MG63 (cell line): ENCODE measurements at places on chromosomes 12 and 14.

- DNase-seq: no peak
Measured at GRCh38 chr12:96314723-96315122, 85.5 kb downstream of the CDK17 start.

DNA sequence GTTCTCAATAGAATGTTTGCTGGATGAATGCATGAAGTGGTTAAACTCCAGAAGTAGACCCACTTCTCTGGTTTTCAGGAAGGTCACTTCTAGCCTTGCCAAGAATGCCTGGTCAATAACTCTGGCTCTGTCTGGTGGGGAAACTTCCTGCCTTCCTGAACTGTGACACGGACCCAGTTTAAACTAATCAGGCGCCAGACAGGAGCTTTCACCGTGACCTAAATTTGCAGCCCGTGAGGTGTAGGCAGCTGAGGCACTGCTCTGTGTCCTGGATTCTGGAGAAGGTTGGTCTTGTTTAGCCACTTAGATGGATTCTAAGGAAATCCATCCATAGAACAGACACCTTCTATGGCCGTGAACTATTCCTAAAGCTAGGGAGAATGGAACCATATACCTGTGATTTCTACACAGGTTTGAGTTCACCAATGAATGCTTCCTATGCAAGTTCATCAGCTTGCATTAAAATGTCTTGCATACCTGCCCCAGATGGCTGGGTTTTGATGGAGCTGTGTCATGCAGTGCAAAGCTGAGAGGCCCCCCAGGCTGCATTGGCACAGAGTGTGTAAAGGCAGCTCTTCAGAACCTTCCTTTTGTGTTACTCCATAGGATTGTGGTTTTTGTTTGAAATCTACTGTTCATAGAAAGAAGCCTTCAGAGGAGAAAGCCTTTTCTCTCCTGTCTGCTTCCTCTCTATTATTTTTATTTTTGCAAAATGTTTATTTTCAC, 4.4 kb downstream of the CHST11 start:
- DNase-seq: no peak

DNA sequence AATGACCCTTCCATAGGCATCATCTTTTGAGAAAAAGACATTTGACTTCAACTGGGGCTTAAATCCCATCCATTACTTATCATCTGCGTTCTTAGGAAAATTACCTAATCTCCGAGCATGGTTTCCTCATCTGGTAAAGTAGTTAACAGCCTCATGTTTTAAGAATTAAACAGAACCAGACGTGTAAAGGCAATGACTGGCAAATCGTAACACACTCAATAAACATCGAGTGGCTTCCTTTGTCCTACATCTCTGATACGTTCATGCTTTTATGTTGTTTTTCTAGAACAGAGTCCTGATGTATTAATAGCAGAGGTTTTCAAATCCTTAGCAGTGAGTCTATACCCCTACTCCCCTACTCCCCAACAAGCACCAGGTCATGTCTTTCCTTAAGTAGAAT, 189.7 kb upstream of the RGS6 start:
- DNase-seq: no peak

- peak; percentile 24 for DNase-seq
Measured at GRCh38 chr14:35332517-35333263, 40.5 kb downstream of the PSMA6 start.

DNA sequence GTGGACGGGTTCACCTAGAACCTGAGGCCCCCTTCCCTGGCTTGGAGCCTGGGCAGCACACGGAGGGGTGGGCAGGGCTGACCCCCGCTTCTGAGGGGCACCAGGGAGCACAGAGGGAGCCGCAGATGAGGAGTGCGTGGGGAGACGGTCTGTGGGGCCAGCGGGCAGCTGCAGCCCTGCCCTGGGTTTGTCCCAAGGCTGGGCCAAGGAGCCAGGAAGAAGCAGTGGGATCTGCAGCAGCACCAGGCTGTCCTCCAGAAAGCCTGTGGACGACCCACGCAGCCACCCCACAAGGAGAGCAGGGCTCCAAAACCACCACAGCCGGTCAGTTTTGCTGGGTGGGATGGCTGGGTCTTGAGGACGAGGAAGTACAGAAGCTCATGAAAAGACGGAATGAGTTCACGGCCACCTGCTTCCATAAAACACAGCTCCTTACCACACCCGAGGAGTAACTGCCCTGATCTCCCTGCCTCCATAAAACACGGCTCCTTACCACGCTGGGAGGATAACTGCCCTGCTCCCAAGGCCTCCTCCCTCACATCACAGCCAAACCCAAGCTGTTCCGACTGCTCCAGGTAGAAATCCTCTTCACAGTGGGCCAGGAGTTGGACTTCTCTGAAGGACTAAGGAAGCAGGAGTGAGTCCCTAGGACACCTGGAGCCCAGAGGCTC, 9.9 kb upstream of the GOLGA3 start:
- DNase-seq: no peak

- DNase-seq: no peak
Measured at GRCh38 chr14:29161593-29161992, 395.0 kb downstream of the FOXG1 start.

GRCh38 chr14:77026930-77027537, 1.5 kb downstream of the IRF2BPL start:
- DNase-seq: peak; percentile 33

- DNase-seq: no peak
Measured at GRCh38 chr12:12133259-12133658, 62.5 kb downstream of the BCL2L14 start.

GRCh38 chr14:93943052-93943451, 15.9 kb downstream of the FAM181A start:
- DNase-seq: no peak

GRCh38 chr14:35113308-35113950, 8.4 kb downstream of the PPP2R3C start:
- DNase-seq: no peak

GRCh38 chr14:67068251-67068650, 121.0 kb upstream of the GARIN2 start:
- no peak for DNase-seq

DNA sequence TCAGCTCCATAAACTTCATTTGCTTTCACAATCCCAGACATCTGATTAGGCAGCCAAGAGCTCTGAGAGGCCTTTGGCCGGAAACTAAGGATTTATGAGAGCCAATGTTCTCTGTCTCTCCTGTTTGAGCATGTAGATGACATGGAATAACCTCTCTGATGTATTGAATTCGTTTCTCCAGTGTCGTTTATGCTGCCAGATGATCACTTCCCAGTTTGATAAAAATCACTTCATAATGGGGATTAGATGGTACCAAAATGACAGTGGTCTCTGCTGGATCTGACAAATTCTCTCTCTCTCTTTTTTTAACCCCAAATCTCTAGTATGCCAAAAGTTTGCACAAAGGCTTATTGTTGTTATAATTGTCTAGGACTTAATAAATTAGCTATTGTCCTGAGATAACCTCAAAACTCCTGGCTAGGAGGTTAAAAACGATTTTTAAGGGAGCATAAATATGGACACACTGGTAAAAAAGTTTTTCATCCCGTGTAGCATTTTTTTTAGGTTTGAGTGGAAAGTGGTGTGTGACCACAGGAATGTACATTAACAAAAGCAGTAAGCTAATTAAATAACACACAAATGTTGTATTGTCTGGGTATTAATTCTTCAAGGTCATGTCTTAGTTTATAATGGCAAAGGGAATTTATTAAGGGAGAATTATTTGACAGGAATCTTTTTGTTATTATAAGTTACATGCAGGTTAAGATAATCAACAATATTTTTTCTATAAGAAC, 82.6 kb upstream of the USP44 start:
- peak; percentile 49 for DNase-seq

DNA sequence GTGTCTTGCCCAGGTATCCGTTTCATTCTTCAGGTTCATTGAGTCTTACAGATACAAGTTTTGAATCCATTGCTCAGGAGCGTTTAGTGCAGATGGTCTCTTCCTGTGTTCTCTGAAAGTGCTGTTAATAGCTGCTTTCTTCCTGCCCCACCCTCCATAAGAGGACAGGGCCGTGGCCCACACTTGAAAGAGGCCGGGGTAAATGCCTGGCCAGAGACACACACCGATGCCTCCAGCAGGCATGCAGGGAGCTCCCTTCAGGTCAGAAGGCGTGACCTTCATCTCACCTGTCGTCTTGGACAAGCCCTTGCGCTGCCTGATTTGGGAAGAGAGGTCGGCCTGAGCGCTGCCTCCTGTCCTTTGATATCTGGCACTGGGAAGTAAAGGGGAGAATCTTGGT, 11.6 kb downstream of the PRKAB1 start:
- no peak for DNase-seq

- DNase-seq: no peak
Measured at GRCh38 chr14:22226381-22226780, 362.6 kb downstream of the DAD1 start.

DNA sequence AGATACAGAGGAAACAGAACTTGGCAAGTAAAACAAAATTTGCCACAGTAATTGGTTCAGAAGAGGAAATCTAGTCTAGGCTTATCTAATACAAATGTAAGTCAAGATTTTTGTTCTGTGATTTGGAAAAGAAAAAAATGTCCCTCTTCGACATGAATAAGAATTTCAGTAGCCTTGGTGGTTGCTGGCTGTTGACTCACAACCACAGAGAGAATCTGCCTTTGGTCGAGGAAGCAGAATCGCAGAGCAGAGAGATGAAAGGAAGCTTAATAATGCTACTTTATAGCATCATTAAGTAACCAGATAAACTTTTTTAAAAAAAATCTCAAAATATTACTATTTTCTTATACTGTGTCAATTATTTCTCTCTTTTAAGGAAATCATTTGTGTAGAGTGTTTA, 1096.6 kb downstream of the FLRT2 start:
- no peak for DNase-seq

- DNase-seq: no peak
Measured at GRCh38 chr12:98736352-98737321, 91.5 kb downstream of the APAF1 start.

DNA sequence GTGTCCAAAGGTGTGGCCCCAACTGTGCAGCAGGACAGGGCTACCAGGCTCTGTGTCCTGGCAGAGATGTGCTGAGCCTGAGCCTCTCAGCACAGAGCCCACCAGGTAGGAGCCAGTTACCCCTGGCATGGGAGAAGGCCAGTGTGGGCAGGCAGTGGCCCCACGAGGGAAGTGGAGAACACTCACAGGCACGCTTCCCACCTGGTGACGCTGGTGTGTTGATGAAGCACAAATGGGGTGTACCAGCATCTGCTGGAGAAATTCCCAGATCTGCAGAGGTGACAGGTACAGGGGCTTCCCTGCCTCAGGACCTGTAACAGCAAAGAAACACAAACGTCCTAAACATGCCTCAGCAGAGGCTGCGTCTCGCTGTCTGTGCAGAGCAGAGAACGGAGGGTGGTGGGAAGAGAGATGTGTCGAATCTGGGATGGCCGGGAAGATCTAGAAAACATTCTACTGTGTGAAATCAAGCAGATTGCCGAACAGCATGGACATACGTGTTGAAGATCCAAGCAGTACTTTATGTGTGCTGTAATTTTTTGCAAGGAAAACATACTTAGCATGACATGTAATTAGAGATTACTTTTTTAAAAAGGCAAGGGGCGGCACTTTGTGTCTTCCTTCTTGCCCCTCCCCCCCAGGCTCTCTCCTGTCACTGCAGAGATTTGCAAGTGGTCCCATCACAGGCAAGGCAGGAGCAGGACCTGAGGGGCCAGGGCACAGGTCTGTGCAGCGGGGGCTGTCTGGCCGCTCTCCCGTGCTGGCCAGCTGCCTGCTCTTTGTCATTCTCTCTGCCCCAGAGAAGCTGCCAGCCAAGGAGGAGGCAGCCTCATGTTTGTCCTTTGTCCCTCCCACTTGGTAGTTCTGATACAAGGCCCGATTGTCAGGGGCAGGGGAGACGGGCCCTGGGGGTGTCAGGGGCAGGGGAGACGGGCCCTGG, 17.3 kb downstream of the HIP1R start:
- DNase-seq: peak; percentile 51

GRCh38 chr14:105151084-105151837, 17.3 kb downstream of the JAG2 start:
- no peak for DNase-seq

DNA sequence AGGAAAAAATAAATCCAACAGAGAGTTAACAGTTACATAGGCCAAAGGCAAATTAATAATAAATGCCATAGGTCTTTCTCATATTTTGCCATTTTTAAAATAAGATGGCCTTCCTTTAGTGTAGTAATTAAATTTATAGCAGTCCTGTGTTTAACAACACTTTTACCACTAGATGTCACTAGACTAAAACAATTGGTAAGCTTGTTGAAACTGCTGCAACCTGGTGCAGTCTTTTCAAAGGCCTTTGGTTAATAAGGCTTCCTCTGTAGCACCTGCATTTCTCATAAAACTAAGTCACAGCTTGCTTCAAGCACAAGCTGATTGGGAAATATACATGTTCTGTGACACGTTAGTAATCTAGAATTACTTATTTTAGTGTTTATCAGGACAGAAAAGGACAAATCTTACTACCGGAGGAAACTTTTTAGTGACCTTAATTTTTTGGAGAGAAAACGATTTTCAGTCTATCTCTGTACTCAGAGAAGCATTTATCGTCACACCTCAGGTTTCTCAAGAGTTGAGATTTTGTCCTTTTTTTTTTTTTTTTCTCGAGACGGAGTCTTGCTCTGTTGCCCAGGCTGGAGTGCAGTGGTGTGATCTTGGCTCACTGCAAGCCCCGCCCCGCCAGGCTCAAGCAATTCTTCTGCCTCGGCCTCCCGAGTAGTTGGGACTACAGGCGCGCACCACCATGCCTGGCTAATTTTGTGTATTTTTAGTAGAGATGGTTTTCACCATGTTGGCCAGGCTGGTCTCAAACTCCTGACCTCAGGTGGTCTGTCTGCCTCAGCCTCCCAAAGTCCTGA, 20.0 kb downstream of the BORCS5 start:
- DNase-seq: no peak

DNA sequence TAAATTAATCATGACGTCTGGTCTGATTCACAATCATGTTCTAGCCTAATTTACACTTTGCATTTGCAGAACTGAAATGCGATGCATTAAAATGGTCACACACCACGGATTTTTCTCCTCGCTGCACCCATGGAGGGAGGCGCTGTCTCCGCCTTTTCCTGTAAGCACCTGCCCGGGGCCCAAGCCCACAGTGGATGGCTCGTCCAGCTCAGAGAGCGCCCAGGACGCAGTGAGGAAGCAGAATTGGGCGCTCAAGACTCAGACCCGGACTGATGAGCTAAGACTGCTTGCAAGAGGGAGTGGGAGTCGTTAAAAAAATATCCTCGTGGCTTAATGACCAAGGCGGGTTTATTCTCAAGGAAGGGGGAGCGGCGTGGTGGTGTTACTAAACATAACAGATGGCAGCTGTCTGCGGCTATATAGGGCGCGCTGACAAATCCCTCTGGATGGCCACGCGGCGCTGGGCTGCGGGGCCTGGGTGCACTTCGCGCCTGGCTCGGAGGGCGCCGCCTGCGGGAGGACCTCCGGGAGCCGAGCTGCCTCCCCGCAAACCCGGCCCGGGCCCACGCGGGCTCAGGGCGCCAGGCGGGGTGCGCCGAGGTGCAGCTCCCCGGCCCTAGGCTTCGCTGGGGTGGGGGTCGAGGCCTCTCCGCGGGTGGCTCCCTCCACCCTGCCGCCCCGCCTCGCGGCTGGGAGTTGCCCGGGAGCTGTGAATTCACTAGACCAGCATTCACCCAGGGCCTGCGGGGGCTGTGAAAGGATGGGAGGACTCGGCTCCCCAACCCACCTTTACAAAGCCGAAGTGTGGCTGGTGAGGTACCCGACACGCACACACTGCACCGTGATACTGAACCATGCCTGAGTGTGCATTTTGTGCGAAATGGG, 78.7 kb downstream of the PPM1A start:
- DNase-seq: no peak
